ENCODE measurements at places on chromosomes 1 and 21.

DNA sequence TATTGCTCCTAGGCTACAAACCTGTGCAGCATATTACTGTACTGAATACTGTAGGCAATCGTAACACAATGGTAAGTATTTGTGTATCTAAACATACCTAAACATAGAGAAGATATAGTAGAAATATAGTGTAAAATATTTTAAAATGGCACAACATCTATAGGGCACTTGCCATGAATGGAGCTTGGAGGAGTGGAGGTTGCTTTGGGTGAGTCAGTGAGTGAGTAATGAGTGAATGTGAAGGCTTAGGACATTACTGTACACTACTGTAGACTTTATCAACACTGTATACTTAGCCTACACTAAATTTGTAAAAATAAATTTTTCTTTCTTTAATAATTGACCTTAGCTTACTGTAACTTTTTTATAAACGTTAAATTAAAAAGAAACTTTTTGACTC is 7.9 kb downstream of the LEFTY2 start:
- DNase-seq = no peak

GRCh38 chr1:25771221-25772114 is 28.5 kb upstream of the SELENON start:
- DNase-seq = peak; percentile 67

DNA sequence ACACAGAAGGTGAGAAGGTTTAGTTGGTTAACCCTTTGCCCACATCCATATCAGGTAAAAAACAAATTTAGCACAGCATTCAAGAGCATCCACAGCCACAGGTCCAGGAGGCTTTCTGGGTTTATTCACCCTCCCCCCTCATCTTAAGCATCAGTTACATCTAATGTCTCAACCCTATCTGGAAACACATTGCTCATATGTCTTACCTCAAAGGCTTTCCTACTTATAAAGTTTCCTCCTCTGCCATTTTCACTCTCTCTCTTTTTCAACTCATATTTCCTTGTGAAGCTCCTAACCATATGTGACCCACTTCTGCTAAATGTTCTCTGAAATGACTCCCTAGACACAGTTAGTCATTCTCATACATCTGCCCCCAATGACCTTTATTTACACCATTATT is 47.9 kb upstream of the RUNX1 start:
- DNase-seq = no peak

- no peak for DNase-seq
Measured at GRCh38 chr1:184388971-184389370, 2.1 kb downstream of the C1orf21 start.

DNA sequence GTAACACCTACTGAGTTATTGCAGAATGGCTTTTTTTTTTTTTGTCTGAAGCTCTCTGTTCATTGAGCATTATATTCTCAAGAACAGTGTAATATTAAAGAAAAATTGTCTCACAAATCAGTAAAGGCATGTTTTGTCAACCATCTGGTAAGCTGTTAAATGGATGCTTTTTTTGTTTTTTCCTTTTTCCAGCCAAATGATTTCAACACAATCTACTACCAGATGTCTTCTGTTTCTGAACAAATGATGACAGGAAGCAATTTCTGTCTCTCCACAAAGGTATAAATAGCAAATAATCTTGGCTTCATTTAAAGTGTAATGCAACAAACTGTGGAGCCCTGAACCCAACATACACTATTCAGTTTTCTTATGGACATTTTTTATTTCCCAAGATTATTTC is 78.6 kb upstream of the RGS2 start:
- no peak for DNase-seq

DNA sequence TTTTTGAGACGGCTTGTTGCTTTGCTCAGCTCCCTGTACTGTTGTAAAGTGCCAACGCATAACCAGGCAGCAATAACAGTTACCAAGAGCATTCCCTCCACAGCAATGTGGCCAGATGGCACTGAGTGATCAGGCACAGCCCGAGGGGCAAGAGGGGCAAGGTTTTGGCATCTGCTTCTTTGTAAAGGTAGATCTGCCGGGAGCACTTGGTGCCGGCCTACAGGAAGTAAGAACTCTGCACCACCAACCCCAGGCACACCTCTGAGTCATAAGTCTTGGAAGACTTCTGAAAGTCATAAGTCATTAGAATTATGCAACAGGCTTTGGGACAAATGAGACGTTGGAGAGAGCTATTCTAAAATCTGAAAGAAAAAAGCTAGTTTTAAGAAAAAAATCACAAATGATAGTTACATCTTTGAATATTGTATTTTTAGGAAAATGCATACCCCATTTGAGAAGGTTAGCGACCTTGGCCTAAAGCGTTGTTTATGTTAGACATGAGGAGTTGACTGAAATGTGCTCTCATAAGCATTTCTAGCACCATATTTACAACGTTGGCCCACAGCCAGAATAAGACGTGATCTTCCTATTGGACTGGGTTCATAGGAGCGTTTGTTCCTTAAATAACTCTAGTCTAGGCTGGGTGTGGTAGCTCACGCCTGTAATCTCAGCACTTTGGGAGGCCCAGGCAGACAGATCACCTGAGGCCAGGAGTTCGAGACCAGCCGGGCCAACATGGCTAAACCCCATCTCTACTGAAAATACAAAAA is 37.7 kb upstream of the MAP10 start:
- peak; percentile 89 for DNase-seq

DNA sequence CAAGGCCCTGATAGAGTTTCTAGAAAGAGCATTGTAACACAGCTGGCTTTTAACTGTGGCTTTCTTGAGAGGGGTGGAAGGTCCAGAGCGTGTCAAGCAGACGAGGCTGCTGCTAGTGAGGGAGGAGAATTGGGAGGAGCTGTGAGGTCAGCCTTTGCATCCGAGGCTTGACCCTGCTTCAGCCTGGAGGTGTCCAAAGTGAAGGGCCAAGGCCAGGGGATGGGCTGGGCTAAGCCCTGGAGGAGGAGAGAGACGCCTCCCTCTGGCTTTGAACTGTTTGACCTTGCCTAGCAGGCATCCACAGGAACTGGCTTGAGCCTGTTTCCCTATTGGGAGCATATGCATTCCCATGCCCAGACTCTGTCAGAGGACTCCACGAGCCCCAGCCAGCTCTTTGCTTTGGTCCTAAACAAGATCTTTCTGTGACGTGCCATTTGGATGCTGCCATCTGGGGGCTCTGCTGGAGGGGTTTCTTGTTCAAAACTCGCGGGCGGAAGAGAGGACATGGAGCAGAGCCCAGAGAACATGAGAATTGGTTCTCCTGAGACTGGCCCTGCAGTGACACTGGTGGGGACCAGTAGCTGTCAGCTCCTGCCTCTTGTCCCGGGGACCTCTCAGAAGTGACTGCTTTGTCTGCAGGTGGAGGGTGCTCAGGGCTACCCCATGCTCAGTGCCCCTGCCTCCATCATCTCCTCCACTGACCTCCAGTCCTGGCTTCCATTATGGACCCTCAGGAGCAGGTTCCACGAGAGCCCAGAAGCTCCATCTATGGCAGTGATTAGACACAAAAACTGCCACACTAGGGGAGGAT is 5.5 kb downstream of the ACTRT2 start:
- no peak for DNase-seq

- DNase-seq = no peak
Measured at GRCh38 chr1:43689289-43689688, 18.0 kb upstream of the ST3GAL3 start.

DNA sequence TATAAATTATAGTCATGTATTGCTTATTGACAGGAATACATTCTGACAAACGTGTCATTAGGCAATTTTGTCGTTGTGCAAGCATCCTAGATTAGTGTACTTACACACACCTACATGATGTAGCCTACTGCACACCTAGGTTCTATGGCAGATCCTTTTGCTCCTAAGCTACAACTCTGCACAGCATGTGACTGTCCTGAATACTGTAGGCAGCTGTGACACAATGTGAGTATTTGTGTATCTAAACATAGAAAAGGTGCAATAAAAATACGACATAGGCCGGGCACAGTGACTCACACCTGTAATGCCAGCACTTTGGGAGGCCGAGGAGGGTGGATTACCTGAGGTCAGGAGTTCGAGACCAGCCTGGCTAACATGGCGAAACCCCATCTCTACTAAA is 36.5 kb downstream of the TNFRSF8 start:
- no peak for DNase-seq

GRCh38 chr1:110152133-110152785 is 2.0 kb downstream of the SLC6A17 start:
- no peak for DNase-seq

GRCh38 chr1:160206421-160207117 is 1.4 kb downstream of the PEA15 start:
- no peak for DNase-seq

DNA sequence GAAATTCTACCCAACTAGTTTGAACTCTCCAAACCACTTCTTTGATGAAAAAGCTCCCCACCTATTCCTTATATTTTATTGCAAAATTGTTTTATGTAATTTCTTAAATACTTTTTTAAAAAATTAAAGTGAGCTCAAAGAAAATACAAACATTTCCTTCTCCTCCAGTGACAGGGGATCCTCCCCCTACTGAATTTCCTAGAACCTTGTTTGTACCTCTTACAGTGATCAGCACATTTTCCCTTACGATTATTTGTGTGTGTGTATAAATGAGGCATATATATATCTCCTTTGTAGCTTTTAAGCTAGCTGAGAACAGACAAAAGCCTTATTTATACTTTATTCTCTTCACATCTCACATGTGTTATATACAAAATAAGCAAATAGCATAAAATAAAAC is 44.4 kb downstream of the VAV3 start:
- no peak for DNase-seq

GRCh38 chr21:39196310-39196709 is 13.1 kb upstream of the PSMG1 start:
- no peak for DNase-seq

GRCh38 chr1:86852782-86853408 is 61.0 kb downstream of the SELENOF start:
- no peak for DNase-seq

DNA sequence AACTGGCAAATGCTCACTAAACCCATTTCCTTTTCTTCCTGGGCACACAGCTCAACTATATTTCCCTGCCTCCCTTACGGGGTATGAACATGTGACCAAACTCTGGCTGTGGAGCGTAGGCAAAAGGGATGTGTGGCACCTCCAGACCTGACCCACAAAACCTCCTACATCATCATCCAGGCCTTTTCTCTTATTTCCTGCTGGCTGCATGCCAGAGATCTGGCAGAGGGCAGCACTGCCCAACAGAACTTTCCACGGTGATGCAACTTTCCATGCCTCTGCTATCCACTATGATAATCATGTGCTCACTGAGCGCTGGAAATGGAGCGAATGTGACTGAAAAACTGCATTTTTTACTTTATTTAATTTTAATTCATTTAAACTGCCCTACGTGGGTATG is 99.6 kb upstream of the CACNA1E start:
- no peak for DNase-seq

DNA sequence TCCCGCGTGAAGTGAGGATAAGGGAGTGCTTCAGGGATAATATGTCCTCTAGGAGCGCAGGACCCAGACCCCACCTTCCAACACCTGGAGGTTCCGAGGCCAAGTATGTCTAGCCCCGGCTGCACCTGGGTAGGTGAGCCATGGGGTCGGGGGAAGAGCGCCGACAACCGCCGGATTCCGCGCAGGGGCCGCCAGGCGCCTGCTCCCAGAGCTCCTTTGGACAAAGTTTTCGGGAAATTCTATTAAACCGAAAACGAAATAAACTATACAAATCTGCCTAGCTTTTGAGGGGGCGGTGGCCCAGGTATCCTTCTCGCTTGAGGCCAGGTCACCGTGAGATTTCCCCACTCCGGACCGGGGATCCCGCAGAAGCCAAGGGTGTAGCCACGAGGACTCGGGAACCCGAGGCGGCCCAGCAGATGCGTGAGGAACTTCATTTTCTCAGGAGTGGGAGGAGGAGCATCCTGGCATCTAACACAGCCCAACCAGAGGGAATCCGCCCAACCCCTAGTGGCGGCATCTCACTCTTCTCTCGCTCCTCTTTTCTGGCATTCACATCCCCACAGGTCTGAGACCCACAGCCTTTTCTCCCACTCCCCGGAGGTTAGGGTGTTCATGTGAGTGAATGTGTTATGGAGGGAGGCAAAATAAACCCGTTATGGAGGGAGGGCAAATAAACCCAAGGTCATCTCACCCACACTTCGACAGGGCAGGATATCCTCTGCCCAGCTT is 2.3 kb upstream of the DMRTA2 start:
- no peak for DNase-seq

GRCh38 chr21:44869781-44870747 is 3.4 kb downstream of the PTTG1IP start:
- DNase-seq = peak; percentile 69

- no peak for DNase-seq
Measured at GRCh38 chr1:109932679-109933078, 22.0 kb downstream of the CSF1 start.

- DNase-seq = no peak
Measured at GRCh38 chr1:68706639-68707317, 209.9 kb upstream of the DEPDC1 start.

GRCh38 chr21:46475296-46475695 is 16.6 kb downstream of the DIP2A start:
- no peak for DNase-seq

GRCh38 chr1:93171549-93172034 is 8.6 kb downstream of the TMED5 start:
- no peak for DNase-seq

- peak; percentile 81 for DNase-seq
Measured at GRCh38 chr21:33894736-33895288, 20.8 kb downstream of the ATP5PO start.

GRCh38 chr21:38267136-38267755 is 10.5 kb downstream of the KCNJ15 start:
- DNase-seq = no peak

- no peak for DNase-seq
Measured at GRCh38 chr1:157089789-157090188, 9.8 kb downstream of the ETV3L start.

- DNase-seq = no peak
Measured at GRCh38 chr1:204323887-204324286, 35.8 kb downstream of the PLEKHA6 start.

GRCh38 chr1:29880556-29880955 is 644.2 kb downstream of the PTPRU start:
- DNase-seq = no peak

GRCh38 chr1:73898540-73898939 is 299.4 kb downstream of the LRRIQ3 start:
- DNase-seq = no peak

GRCh38 chr21:45854690-45855247 is 126.8 kb upstream of the COL6A1 start:
- no peak for DNase-seq

- peak; percentile 33 for DNase-seq
Measured at GRCh38 chr1:87956072-87956471, 627.4 kb downstream of the LMO4 start.

DNA sequence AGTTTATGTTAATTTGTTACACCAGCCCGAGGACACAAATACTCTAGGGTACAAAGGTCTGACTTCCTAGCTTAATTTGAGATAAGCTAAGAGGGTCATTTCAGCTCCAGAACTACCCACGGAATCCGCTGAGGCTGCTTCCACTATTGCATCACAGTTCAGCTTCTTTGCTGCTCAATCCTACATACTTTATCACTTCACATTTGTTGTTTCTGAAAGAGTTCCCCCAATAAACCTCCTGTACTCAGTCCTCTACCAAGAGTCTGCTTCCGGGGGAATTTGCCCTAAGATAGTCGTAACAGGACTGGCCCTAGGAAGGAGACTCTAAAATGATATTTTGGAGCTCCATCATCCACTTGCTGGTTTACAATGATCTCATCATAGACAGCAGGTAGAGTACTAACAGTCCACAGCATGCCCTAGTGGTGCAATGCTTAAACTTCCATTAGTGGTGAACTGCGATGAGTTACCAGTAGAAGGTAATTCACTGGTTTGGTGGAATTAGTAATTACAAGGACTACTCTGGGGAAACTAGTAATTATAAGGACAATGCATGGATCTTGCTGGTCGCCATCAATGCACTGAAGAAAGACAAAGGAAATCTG is 229.3 kb downstream of the USH2A start:
- no peak for DNase-seq

- DNase-seq = no peak
Measured at GRCh38 chr1:18130356-18130755, 22.8 kb downstream of the IGSF21 start.
